ENCODE measurements at places on chromosomes 13 and 19.
A peak's percentile ranks its signal among the peaks of the same experiment; 100 is the strongest.

DNA sequence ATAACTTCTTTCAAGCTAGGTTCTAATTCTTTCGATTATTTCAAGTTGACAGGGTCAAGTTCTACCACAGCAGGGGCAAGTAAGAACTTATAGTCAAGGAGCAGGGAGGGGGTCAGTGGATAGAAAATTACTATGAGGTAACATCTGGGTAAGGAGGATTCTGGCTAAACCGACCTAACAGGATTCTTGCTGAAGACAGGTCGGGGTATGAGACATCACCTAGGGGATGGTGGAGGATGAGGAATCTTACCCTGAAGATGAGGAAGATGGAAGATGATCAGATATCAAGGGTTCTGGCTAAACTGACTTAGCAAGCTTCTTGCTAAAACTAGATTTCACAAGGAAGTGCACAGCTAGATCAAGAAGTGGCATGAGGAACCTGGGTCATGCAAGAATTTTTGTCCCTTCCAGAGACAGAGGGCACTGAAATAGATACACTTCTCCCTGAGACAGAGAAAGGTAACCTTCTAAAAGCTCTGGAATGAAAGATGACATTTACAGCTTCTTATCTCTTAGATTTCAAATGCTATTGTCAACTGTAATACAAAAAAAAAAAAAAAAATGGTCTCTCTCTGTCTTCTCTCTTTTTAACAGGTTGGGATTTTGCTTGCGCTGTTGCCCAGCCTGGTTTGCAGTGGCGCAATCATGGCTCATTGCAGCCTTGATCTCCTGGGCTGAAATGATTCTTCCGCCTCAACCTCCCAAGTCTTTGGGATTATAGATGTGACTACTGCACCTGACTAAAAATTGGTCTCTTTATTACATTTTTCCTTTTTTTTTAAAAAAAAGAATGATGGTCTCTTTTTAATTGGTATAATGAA, 9.6 kb upstream of the METTL21C start:
- no peak for DNase-seq

- DNase-seq, result peak; percentile 97
Observed at GRCh38 chr19:9945319-9945966, 9.1 kb upstream of the OLFM2 start.

DNA sequence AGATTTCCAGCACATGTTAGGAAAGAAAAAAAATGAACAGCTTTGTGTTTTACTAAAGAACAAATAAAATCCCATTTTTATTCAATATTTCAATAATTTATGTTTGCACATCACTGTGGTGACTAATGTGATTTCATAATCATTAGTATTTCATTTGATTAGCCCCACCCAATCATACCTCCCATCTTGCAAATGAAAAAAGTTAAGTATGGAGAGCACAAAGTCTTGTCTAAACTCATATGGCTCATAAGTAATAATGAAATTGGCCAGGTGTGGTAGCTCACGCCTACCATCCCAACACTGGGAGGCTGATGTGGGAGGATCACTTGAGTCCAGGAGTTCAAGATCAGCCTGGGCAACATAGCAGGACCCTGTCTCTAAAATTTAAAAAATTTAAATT, 3.8 kb downstream of the ZNF490 start:
- no peak for DNase-seq

DNA sequence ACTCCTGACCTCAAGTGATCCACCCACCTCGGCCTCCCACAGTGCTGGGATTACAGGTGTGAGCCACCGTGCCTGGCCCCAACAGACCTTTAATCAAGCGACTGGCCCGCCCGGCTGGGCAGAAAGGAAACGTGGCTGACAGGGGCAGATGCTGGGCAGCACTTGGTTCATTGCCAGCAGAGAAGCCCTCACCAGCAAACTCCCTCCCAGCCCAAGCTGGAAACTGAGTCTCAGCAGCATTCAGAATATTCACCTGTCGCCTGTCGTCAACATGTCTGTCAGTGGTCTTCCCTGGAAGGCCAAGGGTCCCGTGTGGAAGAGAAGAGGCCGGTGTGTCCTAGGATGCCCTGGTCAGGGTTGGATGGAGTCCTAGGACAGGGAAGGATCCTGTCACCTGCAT, 245.0 kb downstream of the TEX29 start:
- DNase-seq, result no peak

Measured in right forelimb (tissue), 1 donor.